Muscle of leg (tissue), 16 donors: ENCODE measurements at places on chromosomes 1 and 21. TPM values are rescaled to one million over a fixed set of nuclear protein-coding genes. Genes with fewer than 3 reads are reported as not detected.

Gene TP73
- 0.71 TPM for total RNA-seq

Gene ATPAF1
- total RNA-seq: 44.2 TPM

Gene CR1L
- total RNA-seq: 0.22 TPM

Gene LCE3B
- not detected for total RNA-seq

Gene NPPA
- 0.93 TPM for total RNA-seq

Gene SERINC2
- 4.0 TPM for total RNA-seq

DNA sequence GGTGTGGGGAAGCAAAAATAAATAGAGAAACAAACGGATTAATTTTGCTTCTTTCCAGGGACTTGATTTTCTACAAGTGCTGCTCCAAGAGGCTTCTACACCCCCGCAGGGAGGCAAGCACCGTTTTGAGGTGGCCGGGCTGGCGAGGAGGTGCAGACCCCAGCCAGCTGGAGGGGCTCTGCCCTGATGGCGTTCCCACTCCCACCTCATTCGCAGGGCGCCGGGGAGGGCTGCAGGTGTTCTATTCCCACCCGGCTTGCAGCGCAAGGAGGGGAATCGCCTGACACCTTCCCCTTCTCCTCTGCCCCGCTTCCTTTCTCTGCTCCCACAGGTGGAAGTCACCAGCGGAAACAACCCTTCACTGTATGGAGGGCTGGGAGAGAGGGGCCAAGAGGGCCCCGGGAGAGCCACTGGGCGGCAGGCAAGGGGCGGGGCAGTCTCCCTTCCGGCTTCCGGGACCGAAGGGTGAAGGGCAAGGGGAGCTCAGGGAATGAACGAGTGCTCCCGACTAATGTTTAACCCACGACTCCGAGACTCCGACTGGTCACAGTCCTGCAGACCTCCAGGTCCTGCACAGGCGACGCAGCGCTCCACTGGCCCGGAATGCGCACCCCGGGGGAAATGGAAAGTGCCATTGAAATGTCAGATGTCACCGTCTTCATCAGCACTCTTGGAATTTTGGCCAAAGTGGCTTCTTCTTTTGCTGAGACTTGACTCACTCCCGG, 29.1 kb downstream of the TEX35 start:
- H3K36me3 ChIP-seq: peaks cover 17% of the 10 kb centered on the region
- peak; percentile 39 for DNase-seq
- H3K4me3 ChIP-seq: peak overlapping the region; percentile 60
- H3K4me1 ChIP-seq: peaks cover 56% of the 10 kb centered on the region

DNA sequence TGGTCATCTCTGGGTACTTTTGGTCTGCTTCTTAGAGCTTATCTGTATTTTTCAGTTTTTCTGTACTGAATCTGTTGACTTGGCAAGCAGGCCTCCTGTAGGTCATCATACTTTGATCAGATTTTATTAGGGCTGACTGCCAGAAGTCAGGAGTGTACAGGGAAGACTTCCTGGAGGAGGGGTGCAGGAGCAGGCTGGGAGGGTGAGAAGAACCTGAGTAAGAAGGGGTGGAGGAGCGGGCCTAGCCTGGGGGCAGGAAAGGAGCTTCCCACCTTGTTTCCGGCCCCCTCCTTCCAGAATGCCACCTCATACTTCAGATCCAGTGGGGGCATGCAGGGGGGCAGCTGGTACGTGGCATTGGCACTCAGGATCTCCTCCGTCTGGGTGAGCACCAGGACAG, 18.3 kb upstream of the IL22RA1 start:
- no peaks in the 10 kb centered on the region for H3K36me3 ChIP-seq
- H3K4me3 ChIP-seq: no peak overlapping the region
- H3K27ac ChIP-seq: no peak overlapping the region
- no peaks in the 10 kb centered on the region for H3K4me1 ChIP-seq
- no peak for DNase-seq

- H3K27me3 ChIP-seq: no peaks in the 10 kb centered on the region
- no peak overlapping the region for H3K27ac ChIP-seq
- H3K36me3 ChIP-seq: no peaks in the 10 kb centered on the region
- DNase-seq: no peak
- H3K4me1 ChIP-seq: peaks cover 7% of the 10 kb centered on the region
- H3K4me3 ChIP-seq: no peak overlapping the region
Observed at GRCh38 chr1:17550729-17551584, 11.5 kb downstream of the ARHGEF10L start.

GRCh38 chr1:14970799-14971141, 182.8 kb upstream of the TMEM51 start:
- no peaks in the 10 kb centered on the region for H3K36me3 ChIP-seq
- H3K27me3 ChIP-seq: no peaks in the 10 kb centered on the region
- no peak for DNase-seq
- peaks cover 44% of the 10 kb centered on the region for H3K4me1 ChIP-seq

GRCh38 chr21:35616090-35616489, 444.2 kb downstream of the SETD4 start:
- peak; percentile 73 for DNase-seq
- H3K36me3 ChIP-seq: no peaks in the 10 kb centered on the region
- H3K27ac ChIP-seq: no peak overlapping the region
- no peak overlapping the region for H3K4me3 ChIP-seq
- no peaks in the 10 kb centered on the region for H3K27me3 ChIP-seq
- H3K4me1 ChIP-seq: no peaks in the 10 kb centered on the region

- H3K4me1 ChIP-seq: no peaks in the 10 kb centered on the region
- DNase-seq: peak; percentile 36
- no peak overlapping the region for H3K4me3 ChIP-seq
Observed at GRCh38 chr1:192065087-192065486, 93.2 kb upstream of the RGS18 start.
